NCI-H748 treated with DMSO at 0.1 percent for 48 hours (cell line): ENCODE measurements at places on chromosomes 3 and 15.

- no peak for DNase-seq
Measured at GRCh38 chr15:27339138-27339537, 368.2 kb downstream of the GABRG3 start.

DNA sequence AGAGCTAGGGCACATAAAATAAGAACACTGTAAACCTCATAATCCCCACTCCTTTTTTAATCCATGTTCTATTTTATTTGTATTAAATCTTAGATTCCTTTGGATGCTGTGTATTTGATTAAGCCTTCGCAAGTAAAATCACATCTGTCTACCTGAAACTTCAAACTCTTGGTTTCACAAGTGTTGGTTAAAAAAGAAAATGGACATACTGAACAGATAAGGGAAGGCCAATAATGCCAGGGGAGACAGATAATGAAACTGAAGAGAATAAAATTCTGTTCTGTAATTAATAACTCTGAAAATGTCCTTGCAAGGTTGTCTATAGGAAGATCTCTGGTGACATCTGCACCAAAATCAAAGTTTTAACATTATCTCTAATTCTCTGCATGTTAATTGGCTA lies 114.2 kb downstream of the ULK4 start:
- DNase-seq: no peak

- peak; percentile 37 for DNase-seq
Measured at GRCh38 chr3:9947025-9947995, 4.9 kb downstream of the PRRT3 start.

GRCh38 chr15:78811825-78812183 lies 540 bp upstream of the ADAMTS7 start:
- no peak for DNase-seq

DNA sequence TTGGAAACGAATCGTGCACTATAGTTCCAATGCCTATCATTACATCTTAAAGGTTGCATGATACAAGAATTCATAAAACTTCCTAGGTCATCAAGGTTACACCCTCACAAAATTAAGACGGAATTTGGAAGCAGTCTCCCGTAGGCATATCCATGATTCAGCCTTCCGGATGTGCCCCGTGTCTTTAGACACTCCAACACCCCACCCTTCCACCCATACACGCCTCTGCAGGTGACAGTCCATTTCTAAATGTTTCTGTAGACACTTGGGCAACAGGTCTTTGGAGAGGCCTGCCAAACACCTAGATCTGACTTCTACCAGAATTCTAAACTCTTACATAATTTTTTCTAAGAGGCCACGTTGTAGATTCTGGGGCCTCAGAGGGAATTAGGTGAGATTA lies 49.8 kb downstream of the LDHAL6B start:
- DNase-seq: no peak

- no peak for DNase-seq
Measured at GRCh38 chr3:15556512-15556911, 35.0 kb upstream of the COLQ start.

- DNase-seq: no peak
Measured at GRCh38 chr3:183123891-183124290, 24.6 kb upstream of the MCCC1 start.

DNA sequence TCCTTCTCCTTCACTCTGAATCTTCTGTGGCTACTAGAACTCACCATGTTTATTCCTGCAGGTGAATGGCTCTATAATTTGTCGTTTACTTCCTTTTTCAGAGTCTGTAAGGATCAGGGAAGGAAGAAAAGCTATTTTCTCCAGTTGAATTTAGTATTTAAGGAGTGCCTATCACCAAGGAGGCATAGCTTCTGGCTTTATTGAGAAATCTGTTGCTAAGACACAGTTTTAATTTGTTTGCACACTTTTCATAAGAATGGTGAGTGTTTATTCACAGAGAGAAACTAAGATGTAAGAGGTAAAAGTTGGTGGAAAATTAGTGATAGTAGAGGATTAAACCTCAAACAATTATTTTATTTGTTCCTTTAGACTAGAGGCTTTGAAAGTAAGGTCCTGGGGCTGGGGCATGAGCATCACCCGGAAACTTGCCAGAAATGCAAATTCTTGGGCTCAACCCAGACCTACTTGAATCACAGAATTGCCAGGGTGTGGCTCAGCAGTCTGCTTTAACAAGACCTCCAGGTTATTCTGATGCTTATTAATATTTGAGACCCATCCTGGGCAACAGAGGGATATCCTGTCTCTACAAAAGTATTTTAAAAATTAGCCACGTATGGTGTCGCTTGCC lies 461.3 kb downstream of the AGBL1 start:
- no peak for DNase-seq

- no peak for DNase-seq
Measured at GRCh38 chr15:69666921-69667811, 214.5 kb downstream of the RPLP1 start.

GRCh38 chr3:11514191-11514821 lies 129.4 kb downstream of the VGLL4 start:
- DNase-seq: no peak

DNA sequence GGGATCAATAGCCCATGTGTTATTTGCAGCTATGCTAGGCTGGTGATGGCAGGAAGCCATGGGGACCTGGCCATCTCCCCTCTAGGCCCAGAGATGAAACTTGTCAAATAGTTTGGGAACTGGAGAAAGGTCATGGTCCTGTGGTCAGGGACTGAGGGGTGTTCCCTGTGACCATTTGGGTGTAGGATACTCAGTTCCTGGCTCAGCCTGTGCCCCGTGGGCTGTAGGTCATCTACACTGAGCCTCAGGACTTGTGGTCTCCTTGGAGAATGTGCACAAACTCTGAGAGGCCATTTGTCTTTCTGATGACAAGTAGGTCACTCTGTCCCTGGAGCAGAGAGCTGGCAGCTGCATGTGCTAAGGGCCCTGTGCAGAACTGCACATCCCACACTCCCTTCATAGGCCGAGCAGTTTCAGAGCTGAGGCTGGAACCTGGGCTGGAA lies 17.5 kb downstream of the GASK1A start:
- no peak for DNase-seq

DNA sequence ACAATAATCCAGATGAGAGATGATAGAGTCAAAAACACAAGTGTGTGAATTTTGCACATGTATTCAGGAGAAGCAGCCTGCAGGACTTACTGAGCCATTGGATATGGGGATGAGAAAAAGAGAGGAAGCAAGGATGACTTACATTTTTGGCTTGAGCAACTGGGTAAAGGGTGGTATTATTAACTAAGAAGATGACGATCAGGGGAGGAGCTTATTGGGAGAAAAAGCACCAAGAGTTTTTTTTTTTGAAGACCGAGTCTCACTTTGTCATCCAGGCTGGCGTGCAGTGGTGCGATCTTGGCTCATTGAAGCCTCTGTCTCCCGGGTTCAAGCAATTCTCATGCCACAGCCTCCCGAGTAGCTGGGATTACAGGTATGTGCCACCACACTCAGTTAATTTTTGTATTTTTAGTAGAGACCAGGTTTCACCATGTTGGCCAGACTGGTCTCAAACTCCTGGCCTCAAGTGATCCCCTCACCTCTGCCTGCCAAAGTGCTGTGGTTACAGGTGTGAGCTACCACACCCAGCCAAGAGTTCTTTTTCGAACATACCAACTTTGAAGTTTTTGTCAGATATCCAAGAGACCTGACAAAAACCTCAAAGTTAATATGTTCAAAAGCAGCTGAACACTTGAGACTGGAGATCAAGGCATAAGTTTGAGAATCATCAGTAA lies 14.8 kb upstream of the SH3BP5 start:
- DNase-seq: no peak

GRCh38 chr3:172213904-172214303 lies 174.5 kb downstream of the FNDC3B start:
- peak; percentile 80 for DNase-seq

- no peak for DNase-seq
Measured at GRCh38 chr3:13221491-13222061, 148.3 kb upstream of the IQSEC1 start.

DNA sequence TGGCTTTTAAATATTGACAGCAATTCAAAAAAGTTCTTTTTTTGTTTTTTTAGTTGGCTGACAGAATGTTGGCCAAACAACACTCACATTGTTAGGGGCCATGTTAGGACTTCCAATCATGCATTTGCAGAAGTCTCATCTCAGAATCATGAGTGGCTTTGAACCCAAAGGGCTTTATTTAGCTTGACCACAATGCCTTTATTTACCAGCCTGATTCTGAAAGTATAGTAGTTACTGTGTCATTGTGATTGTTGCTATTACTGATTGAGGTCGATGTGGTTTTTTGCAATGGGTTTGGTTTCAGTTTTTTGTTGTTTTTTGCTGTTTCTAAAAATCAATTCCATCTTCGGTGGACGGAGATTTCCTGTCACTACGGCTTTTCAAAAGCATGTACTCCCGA lies 7.2 kb downstream of the GLDN start:
- DNase-seq: no peak
